ENCODE measurements at places on chromosomes 2 and 18.

DNA sequence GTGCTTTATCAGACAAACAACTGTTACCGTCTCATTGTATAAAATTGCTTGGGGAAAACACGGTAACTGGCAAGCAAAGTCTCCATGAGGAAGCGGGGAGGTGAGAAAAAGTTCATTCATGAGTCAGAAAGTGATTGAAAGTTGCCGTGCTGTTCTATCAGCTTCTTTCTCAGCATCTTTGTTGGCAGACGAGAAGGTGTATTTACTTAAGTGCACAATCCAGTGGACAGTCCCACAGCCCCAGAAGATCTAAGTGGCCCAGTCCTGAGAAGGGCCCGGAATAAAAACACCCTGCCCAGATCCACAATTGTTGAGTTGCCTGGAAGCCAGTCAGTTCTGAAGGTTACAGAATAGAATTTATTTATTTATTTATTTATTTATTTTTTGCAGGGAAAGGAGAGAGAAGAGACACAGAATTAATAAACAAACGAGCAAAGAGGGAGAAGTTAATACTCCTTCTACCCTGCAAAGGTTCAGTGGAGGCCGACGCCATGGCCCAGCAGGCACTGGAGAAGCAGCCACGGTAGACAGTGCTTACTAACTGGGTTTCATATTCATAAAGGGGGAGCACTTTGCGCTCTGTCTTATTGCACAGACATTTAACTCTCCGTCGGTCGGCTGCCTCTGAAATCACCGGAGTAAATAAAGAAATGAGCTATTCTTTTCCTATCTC, 676.0 kb upstream of the SALL3 start:
- DNase-seq: no peak

- no peak for DNase-seq
Observed at GRCh38 chr18:59263661-59264060, 9.6 kb downstream of the RAX start.

DNA sequence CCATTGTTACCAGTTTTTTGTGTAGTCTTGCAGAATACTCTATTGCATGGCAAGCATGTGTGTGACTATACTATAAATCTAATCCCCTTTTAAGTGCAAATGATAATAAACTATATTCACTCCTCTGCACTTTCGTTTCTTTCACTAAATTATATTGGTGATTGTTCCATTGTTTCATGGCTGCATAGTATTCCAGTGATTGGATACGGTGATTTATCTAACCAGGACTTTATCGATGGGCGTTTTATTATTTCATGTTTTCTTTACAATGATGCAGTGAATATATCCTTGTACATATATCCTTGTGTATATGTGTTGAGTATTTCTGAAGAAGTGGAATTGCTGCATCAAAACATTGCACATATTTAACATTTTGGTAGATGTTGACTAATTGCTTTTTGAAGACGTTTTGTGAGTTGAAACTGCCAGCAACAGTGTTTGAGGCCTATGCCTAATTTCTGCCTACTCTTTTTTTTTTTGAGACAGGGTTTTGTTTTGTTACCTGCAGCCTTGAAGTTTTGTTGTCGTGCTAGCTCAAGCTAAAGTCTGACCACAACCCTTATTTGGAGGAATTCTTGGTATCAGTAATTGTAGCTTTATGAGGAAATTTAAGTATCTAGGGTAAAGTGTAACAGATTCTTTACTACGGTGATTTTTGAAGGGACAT, 2.7 kb downstream of the MIB1 start:
- no peak for DNase-seq

GRCh38 chr2:219028996-219029828, 12.1 kb downstream of the CFAP65 start:
- DNase-seq: no peak

- no peak for DNase-seq
Observed at GRCh38 chr2:181143790-181144300, 163.4 kb downstream of the UBE2E3 start.

- no peak for DNase-seq
Observed at GRCh38 chr2:102294802-102295489, 16.4 kb upstream of the IL1RL1 start.

DNA sequence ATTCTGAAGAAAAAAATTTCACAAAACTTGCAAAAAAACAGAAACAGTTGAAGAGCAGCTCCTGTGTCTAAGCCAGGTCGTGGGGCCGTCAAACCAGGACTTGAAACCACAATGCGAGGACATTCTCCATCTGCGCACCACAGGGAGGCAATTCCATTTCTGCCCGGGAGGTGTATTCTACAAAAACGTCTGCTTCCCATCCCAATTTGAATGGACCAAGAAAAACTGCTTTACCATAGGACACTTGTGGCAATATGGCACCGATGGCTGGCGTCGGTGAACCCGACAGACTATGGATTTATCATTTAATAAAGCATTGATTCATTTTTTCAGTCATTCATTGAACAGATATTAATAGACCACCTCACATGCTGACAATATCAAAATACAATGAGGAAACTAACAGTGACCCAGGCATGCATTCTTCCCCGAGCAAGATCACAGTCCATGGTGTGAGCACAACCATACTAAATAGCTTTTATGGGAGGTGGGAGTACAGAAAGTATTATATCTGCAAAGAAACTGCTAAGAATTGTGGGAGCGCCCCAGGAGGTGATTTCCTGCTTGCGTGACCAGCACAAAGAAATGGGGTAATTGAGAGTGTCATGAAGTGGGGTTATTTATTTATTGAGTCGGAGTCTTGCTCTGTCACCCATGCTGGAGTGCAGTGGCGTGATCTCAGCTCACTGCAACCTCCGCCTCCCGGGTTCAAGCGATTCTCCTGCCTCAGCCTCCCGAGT, 10.5 kb upstream of the ZAP70 start:
- DNase-seq: no peak

- no peak for DNase-seq
Observed at GRCh38 chr2:109407276-109408042, 206.3 kb downstream of the SEPTIN10 start.

DNA sequence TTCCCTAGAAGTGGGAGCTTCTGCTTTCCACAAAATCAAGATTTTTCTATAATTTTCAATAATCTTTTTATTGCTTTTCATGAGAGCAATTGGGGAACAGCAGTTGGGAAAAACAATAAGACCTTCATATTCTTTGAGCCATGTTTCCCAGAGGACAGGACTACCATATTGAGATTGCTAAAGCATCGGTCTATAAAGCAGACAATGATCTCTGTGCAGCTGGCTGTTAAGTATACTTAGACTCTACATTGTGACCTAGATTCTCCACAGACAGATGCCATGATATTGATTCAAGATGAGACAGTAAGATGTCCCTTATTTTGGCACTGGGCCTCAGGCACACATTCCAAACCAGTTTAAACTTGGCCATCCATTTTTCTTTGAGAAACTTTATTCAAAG, 1178.7 kb downstream of the SUCLG1 start:
- no peak for DNase-seq

- no peak for DNase-seq
Observed at GRCh38 chr2:126495189-126495588, 160.8 kb upstream of the GYPC start.

GRCh38 chr2:170123593-170123992, 54.4 kb upstream of the MYO3B start:
- DNase-seq: no peak

DNA sequence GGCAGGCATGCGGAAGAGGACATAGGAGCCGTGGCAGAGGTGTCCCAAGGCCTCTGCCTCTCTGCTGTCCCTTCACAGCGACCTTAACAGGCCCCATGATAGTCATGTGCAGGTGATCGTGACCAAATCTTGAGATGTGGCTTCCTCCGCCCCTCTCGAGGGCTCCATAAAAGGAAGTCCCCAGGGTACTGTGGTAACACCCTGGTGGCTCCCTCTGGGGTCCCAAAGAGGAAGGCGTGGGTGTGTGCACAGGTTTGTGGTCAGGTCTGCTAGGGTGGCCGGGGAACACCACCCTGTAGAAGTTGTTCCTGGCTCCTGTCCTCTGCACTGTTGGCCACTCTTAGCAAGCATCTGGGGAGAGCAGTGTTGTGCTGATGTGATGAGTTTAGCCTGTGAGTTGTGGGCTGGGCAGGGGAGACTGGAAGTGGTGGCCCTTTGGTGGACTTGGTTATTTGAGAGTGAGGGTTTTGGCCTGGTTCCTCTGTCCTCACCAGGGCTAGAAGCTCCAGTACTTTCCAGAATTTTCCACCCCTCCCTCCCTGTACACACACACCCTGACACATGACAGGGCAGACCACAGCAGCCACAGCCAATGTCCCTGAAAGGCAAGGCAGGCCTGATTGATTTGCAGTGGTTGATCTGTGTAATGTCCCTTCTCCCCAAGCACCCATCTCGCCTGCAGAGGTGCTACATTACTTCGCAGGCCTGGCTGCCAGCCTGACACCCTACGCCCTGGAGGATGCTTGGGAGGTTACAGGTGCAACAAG, 68.9 kb upstream of the BOD1L2 start:
- peak; percentile 48 for DNase-seq

DNA sequence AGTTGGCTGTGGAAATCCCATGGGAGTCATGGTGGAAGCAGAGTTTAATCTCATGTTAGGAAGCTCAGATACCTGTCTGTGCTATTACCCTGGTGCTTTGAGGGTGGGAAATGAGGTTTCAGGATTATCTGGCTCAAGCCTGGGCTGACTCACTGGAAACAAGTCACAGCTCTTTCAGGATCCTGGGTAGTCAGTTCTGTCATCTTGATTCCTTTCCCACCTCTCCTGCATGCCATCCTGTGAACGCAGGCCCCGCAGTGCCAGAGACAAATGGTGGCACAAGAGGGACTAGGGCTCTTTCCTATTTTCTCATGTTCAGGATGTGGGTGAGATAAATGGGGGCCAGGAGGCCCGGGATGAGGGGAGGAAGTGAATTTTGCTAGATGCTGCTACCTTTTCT, 3.7 kb upstream of the FAM136A start:
- DNase-seq: no peak

GRCh38 chr2:162014751-162015150, 59.3 kb downstream of the DPP4 start:
- no peak for DNase-seq

- DNase-seq: no peak
Observed at GRCh38 chr2:28009732-28010131, 119.2 kb downstream of the BABAM2 start.

Data from activated CD4-positive, alpha-beta memory T cell treated with anti-CD3 and anti-CD28 coated beads, Interleukin-2, amount 10 ng/mL, durations not matched to agents 7 days and 5 days (primary cell).